ENCODE measurements at places on chromosomes 5 and 9. TPM values are rescaled to one million over a fixed set of nuclear protein-coding genes. Genes with fewer than 3 reads are reported as not detected.

SHB gene
- 1.5 TPM for total RNA-seq

PCDHB15 gene
- total RNA-seq = not detected

RNF183 gene
- 0.39 TPM for total RNA-seq

CSNK1A1 gene
- total RNA-seq = 168 TPM

MEGF10 gene
- total RNA-seq = not detected

DMRTA1 gene
- not detected for total RNA-seq

CAMK4 gene
- 5.2 TPM for total RNA-seq

MLANA gene
- total RNA-seq = not detected

BTNL9 gene
- 173 TPM for total RNA-seq

EDIL3 gene
- total RNA-seq = not detected

SPAG8 gene
- 5.4 TPM for total RNA-seq

PCDHGA11 gene
- total RNA-seq = 1.5 TPM

PLEKHG4B gene
- 0.10 TPM for total RNA-seq

AFAP1L1 gene
- total RNA-seq = not detected

PCDHA11 gene
- not detected for total RNA-seq

ITK gene
- total RNA-seq = 1.1 TPM

SAXO1 gene
- total RNA-seq = not detected

LPAR1 gene
- total RNA-seq = not detected

GABRB2 gene
- 0.05 TPM for total RNA-seq

C5orf58 gene
- total RNA-seq = not detected

HTR4 gene
- total RNA-seq = not detected

ACOT12 gene
- not detected for total RNA-seq

PHF24 gene
- total RNA-seq = not detected

FAM151B gene
- total RNA-seq = 1.1 TPM

TNFSF8 gene
- total RNA-seq = 1.9 TPM

CDHR2 gene
- 1.7 TPM for total RNA-seq

IFNB1 gene
- not detected for total RNA-seq

GRIN1 gene
- total RNA-seq = not detected

NIPAL4 gene
- 3.1 TPM for total RNA-seq

LCN15 gene
- total RNA-seq = not detected

AIF1L gene
- not detected for total RNA-seq

MYMK gene
- not detected for total RNA-seq

SLC6A19 gene
- total RNA-seq = not detected

PCDHA5 gene
- total RNA-seq = not detected

All from B cell (primary cell).